GM20000 (cell line): ENCODE measurements at places on chromosomes 12 and 14.
A peak's percentile ranks its signal among the peaks of the same experiment; 100 is the strongest.

- peak; percentile 92 for DNase-seq
Measured at GRCh38 chr12:121793838-121794533, 498 bp upstream of the RHOF start.

- no peak for DNase-seq
Measured at GRCh38 chr14:74948228-74949175, 6.9 kb downstream of the PGF start.

- no peak for DNase-seq
Measured at GRCh38 chr14:58866391-58866790, 228.6 kb downstream of the DACT1 start.

- peak; percentile 47 for DNase-seq
Measured at GRCh38 chr14:64983439-64984310, 3.0 kb upstream of the FNTB start.

DNA sequence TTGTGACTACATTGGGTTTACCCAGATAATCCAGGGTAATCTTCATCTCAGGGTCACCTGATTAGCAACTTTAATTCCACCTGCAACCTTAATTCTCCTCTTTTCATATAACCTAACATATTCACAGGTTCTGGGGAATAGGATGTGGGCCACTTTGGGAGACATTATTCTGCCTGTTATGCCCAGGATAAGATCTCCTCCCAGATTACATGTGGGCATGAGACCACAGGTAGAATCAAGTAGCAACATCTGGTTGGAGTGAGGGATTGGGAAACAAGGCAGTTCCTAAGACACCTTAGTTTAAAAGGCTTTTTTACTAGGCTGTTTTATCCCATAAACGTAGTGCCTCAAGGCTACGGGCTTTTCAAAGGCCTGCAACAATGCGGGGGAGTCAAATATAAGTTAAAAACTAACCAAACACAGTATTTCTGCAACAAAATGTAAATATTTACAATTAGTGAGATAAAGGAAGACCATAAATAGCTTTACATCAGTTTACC is 181.5 kb downstream of the FOXA1 start:
- DNase-seq, result no peak

DNA sequence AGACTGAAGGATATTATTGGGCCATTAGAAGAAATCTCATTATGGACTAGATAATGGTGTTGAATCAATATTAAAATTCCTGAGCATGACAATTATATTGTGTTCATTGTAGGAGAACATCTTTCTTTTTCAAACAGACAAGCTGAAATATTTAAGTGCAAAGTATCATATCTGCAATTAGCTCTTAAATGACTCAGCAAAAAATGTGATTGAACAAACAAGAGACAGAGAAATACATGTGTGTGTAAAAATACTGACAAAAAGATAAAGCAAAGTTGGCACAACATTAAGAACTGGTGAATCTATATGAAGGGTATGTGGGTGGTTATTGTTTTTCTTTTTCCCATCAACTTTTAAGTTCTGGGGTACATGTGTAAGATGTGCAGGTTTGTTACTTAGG is 9.5 kb downstream of the CEP290 start:
- no peak for DNase-seq
